C1 segment of cervical spinal cord (tissue), 14 donors: ENCODE measurements at places on chromosomes 2 and 18.

DNA sequence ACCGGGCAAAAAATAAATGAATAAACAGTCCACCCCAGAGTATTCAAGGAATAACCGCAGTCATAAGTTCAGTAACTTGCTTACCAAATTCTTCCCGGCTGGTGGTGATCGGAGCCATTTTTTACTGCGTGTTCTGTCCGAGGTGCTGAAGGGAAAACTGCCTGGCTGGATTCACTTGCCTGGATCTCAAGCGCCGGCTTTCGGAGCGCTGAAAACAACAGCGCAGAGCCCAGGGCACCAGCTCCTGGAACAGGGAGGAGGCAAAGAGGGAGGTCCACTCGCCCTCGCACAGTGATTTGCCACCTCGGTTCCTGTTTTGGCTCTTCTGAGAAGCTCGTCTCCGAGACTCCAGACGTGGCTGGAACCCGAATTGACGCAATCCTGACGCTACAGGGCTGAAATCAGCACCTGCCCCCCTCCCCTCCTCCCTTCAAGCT, at the start of gene SYT4:
TSS of gene SYT4 (minus strand) at position 327 of the 437 bp plus-strand sequence. CDS start at position 118, 209 bp downstream.
- DNase-seq, result peak; percentile 98

- DNase-seq, result no peak
Observed at GRCh38 chr2:61857224-61857623, 3.4 kb upstream of the FAM161A start.

- peak; percentile 35 for DNase-seq
Observed at GRCh38 chr18:35386600-35387100, 9.5 kb upstream of the ZNF396 start.

GRCh38 chr2:186771850-186772463, 77.0 kb downstream of the ZSWIM2 start:
- no peak for DNase-seq

GRCh38 chr2:44459739-44460138, 98.0 kb downstream of the CAMKMT start:
- DNase-seq, result no peak

GRCh38 chr2:120764492-120764891, 28.8 kb downstream of the GLI2 start:
- DNase-seq, result no peak

- DNase-seq, result no peak
Observed at GRCh38 chr18:1438458-1438910, 533.8 kb downstream of the ADCYAP1 start.

- no peak for DNase-seq
Observed at GRCh38 chr2:161946489-161947107, 127.4 kb downstream of the DPP4 start.
